ENCODE measurements at places on chromosomes 4 and X. TPM values are rescaled to one million over a fixed set of nuclear protein-coding genes. Genes with fewer than 3 reads are reported as not detected.

SYNPO2 gene
- 611 TPM for total RNA-seq

TMEM154 gene
- 0.54 TPM for total RNA-seq

NMU gene
- total RNA-seq, result not detected

LINC00632 gene
- total RNA-seq, result 105 TPM

POU3F4 gene
- not detected for total RNA-seq

TKTL2 gene
- not detected for total RNA-seq

CACNA1F gene
- not detected for total RNA-seq

LCORL gene
- total RNA-seq, result 28.9 TPM

S100G gene
- total RNA-seq, result not detected

TRMT2B gene
- total RNA-seq, result 15.5 TPM

LRCH2 gene
- total RNA-seq, result 40.3 TPM

HERC5 gene
- total RNA-seq, result 5.7 TPM

C4orf36 gene
- not detected for total RNA-seq

TEC gene
- total RNA-seq, result 2.2 TPM

PTPN13 gene
- 12.8 TPM for total RNA-seq

ASB11 gene
- total RNA-seq, result not detected

ZC4H2 gene
- total RNA-seq, result 19.3 TPM

CYP4V2 gene
- total RNA-seq, result 75.3 TPM

TDO2 gene
- total RNA-seq, result not detected

TMEM156 gene
- not detected for total RNA-seq

P2RY10 gene
- total RNA-seq, result not detected

PJA1 gene
- total RNA-seq, result 21.8 TPM

TMEM31 gene
- not detected for total RNA-seq

SLC49A3 gene
- 4.3 TPM for total RNA-seq

AFP gene
- not detected for total RNA-seq

MAGEA6 gene
- not detected for total RNA-seq

ANKRD17 gene
- total RNA-seq, result 42.8 TPM

GAGE1 gene
- total RNA-seq, result not detected

EFHC2 gene
- total RNA-seq, result 2.7 TPM

FRMPD3 gene
- total RNA-seq, result 0.16 TPM

RIBC1 gene
- 0.36 TPM for total RNA-seq

HOPX gene
- total RNA-seq, result 24.7 TPM

VCX3B gene
- not detected for total RNA-seq

ZNF141 gene
- 17.4 TPM for total RNA-seq

PROM1 gene
- total RNA-seq, result 4.4 TPM

CLDN2 gene
- total RNA-seq, result not detected

CTAG2 gene
- not detected for total RNA-seq

RNF212 gene
- 12.8 TPM for total RNA-seq

MND1 gene
- total RNA-seq, result not detected

BTK gene
- 8.6 TPM for total RNA-seq

LRIT3 gene
- 0.41 TPM for total RNA-seq

LRAT gene
- total RNA-seq, result 2.1 TPM

HTN1 gene
- not detected for total RNA-seq

CEP44 gene
- 27.8 TPM for total RNA-seq

BEND2 gene
- total RNA-seq, result not detected

Data from sigmoid colon (tissue), 7 donors.